Left renal pelvis (tissue), 4 donors: ENCODE measurements at places on chromosomes 6 and 20. TPM values are rescaled to one million over a fixed set of nuclear protein-coding genes. Genes with fewer than 3 reads are reported as not detected.

GRCh38 chr20:50015993-50016770, 33.4 kb downstream of the SNAI1 start:
- no peak for DNase-seq

GRCh38 chr6:48826152-48826515, 636.9 kb downstream of the MMUT start:
- DNase-seq, result no peak

DNA sequence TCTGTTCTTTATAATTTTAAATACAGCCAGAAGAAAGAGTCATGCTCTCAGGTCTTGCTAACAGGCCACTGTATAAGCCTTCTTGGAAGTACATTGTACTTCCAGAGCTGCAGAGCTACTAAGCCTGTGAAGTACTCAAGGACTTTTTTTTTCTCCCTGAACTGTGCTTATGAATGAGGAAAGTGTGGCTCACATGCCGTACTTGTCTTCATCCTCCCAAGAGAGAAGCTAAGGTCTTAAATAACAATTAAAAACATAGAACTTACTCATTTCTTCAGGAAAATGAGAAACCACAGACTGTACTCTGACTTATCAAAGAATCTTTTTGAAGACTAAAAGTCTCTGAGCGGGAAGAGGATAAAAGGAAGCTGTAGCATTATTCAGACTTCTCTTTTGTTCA, 218.3 kb downstream of the HTR1B start:
- DNase-seq, result no peak

DNA sequence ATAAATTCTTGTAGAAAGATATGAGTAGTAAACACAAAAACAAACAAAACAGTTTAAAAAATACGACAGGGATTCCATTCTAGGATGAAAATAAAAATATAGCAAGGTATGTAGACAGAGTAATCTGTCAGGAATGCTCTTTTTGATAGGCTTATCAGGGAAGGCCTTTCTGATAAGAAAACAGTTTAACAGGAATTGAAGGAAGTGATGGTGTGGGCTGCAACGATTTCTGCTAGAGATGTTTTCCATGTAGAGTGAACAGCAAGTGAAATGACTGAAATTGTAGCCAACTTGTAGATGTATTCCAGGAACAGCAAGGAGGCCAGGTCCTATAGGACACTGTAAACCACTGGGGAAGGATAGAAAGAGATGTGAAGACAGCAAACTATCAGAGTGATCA, 689.7 kb upstream of the GJE1 start:
- no peak for DNase-seq

DNA sequence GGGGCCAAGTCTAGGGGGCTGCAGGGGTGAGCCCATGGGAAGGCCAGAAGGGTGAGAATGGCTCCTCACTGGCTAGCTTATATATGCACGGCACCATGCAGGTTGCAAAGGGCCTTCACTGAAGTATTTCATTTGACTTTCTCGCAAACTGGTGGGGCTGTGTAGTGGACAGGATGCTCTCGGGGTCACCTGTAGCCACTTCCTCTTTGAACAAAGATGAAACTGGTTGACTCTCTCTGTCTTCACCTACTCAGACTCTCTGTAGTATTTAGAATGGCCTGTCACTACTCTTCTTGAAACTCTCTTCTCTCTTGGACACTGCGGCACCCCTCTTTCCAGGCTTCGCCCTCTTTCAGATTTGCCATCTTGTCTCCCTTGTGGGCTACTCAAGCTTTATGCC, 560.5 kb downstream of the PKHD1 start:
- no peak for DNase-seq

- no peak for DNase-seq
Measured at GRCh38 chr6:108714766-108715414, 133.3 kb upstream of the ARMC2 start.

DNA sequence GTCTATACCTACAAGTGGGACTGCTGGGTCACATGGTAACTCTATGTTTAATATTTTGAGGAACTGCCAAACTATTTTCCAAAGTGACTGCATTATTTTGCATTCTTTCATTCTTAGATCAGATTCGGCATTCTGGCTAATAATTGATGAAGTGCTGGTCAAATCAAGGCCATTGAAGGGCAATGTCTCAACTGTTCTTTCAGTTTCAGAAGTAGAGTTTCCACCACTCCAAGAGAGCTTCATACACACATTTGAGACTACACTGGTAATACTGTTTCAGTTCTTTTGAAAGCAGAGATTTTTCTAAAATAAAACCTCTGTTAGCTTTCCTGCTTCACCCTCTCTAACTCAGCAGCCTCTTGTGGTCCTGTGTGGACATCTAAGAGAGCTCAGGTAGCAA, 154.5 kb downstream of the CFAP61 start:
- DNase-seq, result no peak

DNA sequence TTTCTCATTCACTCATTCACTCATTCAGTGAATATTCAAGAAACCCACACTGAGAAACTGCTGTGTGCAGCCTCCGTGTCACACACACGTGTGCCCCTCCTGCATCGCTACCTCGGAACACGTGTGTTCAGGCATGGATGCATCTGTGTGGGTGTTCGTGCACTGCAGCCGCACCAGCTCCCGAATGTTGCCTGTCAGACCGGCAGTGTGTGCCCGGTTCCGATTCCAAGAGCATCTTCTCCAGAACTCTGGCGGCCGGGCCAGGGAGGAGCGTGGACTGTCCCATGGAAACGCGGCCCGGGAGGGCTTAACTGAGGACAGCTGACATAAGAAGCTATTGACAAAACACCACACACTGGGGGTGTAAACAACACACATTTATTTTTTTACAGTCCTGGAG, 216.0 kb downstream of the DLL1 start:
- DNase-seq, result no peak

GRCh38 chr6:28657769-28658465, 132.2 kb downstream of the GPX5 start:
- DNase-seq, result no peak

DNA sequence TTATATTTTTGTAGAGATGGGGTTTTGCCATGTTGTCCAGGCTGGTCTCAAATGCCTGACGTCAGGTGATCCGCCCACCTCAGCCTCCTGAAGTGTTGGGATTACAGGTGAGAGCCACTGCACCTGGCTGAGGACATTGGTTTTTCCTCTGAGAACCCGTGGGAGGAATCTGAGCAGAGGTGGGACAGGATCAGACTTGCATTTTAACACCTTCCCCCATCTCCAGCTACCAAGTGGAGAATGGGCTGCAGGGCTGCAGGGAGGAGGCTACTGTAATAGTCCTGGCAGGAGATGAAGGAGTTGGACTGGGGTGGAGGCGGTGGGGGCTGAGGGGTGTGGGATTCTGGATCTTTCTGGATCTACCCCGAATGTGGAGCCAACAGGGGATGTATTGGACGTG, 24.5 kb downstream of the FAM110A start:
- DNase-seq, result no peak

Gene PMEPA1
- 18.8 TPM for polyA plus RNA-seq

Gene RGS19
- polyA plus RNA-seq, result 3.9 TPM

Gene RNF182
- polyA plus RNA-seq, result 3.3 TPM
